ENCODE measurements at places on chromosomes 12 and 14.

GRCh38 chr14:68133856-68134255 lies 314.3 kb downstream of the RAD51B start:
- H3K27me3 ChIP-seq, result no peaks in the 10 kb centered on the region
- no peak overlapping the region for H3K27ac ChIP-seq
- no peaks in the 10 kb centered on the region for H3K4me1 ChIP-seq
- H3K4me3 ChIP-seq, result no peak overlapping the region
- no peaks in the 10 kb centered on the region for H3K36me3 ChIP-seq

GRCh38 chr12:32522331-32523221 lies 123.2 kb downstream of the FGD4 start:
- no peak overlapping the region for H3K27ac ChIP-seq
- no peaks in the 10 kb centered on the region for H3K36me3 ChIP-seq
- no peak overlapping the region for H3K4me3 ChIP-seq
- H3K27me3 ChIP-seq, result no peaks in the 10 kb centered on the region
- H3K4me1 ChIP-seq, result peaks cover 20% of the 10 kb centered on the region

DNA sequence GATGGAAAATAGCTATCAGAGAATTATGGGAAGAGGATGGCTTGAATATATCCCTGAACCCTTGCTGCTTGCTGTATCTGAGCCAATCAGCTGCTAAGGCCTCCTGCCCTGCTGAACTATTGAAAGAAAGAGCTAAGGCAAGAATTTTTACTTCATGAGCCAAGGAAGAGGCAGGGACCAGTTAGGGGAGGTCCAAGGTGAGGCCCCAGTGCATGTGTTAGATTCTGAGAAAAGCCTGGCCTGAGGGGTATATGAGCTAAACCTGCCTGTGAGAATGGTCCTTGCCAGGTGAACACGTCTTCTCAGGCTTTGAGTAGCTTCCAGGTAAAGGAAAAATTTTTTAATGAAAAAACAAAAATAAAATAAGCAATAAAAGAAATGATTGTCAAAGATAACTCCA lies 218.0 kb downstream of the SYT1 start:
- no peaks in the 10 kb centered on the region for H3K36me3 ChIP-seq
- no peaks in the 10 kb centered on the region for H3K27me3 ChIP-seq
- no peak overlapping the region for H3K27ac ChIP-seq
- H3K4me1 ChIP-seq, result no peaks in the 10 kb centered on the region
- H3K4me3 ChIP-seq, result no peak overlapping the region
- no peak for DNase-seq

DNA sequence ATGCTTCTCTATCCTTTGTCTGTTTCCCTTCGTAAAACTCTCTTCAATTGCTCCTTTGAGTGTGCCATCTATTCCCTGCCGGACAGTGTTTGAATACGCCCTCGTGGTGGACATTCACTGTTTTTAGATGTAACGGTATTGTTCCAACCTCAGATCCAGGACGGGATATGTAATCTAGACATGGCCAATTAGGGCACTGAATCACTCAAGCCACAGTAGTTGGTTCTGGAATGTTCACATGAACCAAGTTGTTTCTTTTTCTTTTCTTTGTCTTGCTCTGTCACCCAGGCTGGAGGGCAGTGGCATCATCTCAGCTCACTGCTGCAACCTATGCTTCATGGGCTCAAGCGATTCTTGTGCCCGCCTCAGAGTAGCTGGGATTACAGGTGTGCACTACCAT lies 204.2 kb upstream of the PLXNC1 start:
- H3K36me3 ChIP-seq, result no peaks in the 10 kb centered on the region
- H3K27me3 ChIP-seq, result no peaks in the 10 kb centered on the region
- H3K4me3 ChIP-seq, result no peak overlapping the region
- H3K4me1 ChIP-seq, result no peaks in the 10 kb centered on the region

All from tibial nerve (tissue), 4 donors.